Suppressor macrophage treated with lipopolysaccharide for 4 hours (primary cell): ENCODE measurements at places on chromosomes 2 and 18.
A peak's percentile ranks its signal among the peaks of the same experiment; 100 is the strongest.

- DNase-seq, result no peak
Measured at GRCh38 chr2:69180974-69181373, 168.0 kb downstream of the ANTXR1 start.

DNA sequence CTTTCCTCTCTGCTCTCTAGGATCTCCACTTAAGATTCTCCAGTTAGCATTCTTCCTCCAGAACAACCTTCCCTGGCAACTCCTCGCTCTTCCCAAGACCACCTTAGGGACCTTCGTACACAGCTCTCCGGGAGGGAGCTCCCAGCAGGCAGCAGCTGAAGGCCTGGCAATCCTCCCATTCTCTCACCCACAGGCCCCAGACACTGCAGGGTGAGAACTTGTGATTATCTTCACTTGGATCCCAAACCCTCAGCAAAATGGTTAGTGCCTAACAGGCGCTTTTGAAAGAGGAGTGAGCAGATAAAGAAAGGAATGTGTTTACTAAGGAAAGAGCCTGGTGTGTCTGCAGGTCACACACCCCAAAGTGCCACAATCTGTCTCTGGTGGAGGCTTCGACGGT is 83.8 kb upstream of the SNTG2 start:
- DNase-seq, result no peak

GRCh38 chr2:69244882-69245281 is 142.1 kb downstream of the GFPT1 start:
- DNase-seq, result peak; percentile 10

- DNase-seq, result no peak
Measured at GRCh38 chr2:62941413-62941812, 109.2 kb upstream of the OTX1 start.

DNA sequence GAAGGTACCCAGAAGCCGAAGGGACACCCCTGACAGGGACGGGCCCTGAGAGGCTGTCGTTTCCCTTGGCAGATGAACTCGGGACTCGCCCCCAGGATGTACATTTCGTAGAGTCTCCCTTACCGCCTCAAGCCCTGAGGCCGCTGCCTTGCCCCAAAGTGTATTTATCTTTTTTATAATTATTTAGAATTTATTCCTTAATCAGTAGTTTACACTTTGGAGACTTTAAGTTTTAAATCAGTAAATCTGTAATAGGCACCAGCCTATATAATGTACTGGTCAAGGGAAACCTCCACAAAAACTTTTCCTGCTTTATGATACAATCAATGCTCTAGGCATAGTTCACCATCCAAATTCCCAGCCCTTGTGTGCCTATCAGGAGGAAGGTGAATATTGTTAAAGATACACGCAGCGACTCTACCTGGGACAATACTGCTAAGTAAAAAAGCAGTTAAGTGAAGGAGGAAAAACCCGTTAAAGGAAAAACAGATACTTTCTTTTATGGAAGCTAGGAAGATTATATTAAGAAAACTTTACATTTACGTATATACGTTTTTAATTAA is 848 bp downstream of the VRK2 start:
- no peak for DNase-seq

- DNase-seq, result no peak
Measured at GRCh38 chr2:121044412-121044811, 240.6 kb downstream of the TFCP2L1 start.

GRCh38 chr18:51952844-51953243 is 387.2 kb upstream of the DCC start:
- DNase-seq, result no peak

GRCh38 chr18:79546781-79547272 is 132.8 kb upstream of the CTDP1 start:
- DNase-seq, result no peak
